ENCODE measurements at places on chromosomes 12 and 14.

DNA sequence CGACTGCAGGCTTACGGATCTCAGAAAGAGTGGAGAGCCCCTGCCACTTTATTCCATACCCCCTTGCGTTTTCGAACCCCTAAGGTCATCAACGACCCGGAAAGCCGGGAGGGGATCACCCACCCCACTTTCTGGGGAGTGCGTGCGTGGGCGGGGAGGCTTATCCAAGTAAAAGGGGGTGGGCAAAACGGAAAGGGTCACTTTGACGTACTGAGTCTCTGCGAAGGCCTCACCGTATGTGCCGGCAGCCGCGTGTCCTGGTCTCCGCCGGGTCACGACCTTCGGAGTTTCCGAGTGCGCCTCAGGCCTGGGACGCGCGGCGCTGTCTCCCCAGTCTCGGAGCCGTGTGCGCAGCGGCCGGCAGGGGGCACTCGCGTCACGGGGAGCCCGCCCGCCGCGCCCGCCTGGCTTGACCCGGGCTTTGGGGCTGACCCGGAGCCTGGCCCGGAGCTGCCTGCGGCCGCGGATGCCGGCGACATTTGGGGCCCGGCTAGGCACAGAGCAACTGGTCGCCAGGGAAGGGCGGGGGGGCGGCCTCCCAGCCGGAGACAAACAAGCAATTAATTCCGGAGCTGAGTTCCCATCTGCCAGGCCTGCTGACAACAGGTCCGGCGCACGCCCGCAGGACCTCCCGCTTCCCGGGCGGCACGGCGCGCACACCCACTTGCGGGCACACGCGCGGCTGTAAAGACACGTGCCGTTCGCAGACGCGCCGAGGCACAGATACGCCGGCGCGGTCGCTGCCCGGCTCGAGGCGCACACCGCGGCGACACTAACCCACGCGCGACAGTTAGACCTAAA lies 890 bp upstream of the KIF26A start:
- DNase-seq = peak; percentile 99

- DNase-seq = no peak
Measured at GRCh38 chr12:26196421-26196716, 996 bp downstream of the SSPN start.

GRCh38 chr14:59566725-59567124 lies 9.9 kb downstream of the CCDC175 start:
- DNase-seq = no peak

DNA sequence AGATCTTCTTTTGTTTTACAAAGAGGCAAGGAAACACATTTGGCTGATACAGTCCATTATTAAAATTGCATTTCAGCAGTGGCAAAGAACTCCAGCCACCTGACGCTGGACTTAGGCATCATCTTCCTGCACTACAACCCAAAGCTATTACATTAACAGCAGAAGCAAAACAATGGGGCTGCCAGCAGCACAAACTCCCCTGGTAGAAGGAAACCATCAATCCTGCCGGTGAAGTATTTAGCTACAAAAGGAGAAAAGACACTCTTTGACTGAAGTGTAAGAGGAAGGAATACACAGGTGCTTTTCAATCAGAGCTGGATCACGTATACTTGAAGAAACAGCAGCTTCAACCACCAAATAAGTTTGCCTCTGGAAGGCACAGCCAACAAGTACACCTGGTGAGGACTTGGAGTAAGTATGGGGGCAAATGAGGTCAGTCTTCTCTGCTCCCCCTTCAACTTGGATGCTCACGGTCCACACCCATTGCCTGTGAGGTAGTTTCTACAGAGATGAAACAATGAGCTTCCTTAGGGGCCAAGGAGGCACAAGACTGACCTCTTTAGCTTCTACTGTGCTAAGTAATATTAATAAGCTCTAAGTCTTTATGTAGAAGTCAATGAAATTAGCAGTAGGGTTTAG lies 125.9 kb upstream of the FOXN3 start:
- DNase-seq = no peak

- no peak for DNase-seq
Measured at GRCh38 chr12:3117591-3118015, 40.4 kb downstream of the TSPAN9 start.

- DNase-seq = no peak
Measured at GRCh38 chr12:27246774-27247173, 2.7 kb downstream of the STK38L start.

DNA sequence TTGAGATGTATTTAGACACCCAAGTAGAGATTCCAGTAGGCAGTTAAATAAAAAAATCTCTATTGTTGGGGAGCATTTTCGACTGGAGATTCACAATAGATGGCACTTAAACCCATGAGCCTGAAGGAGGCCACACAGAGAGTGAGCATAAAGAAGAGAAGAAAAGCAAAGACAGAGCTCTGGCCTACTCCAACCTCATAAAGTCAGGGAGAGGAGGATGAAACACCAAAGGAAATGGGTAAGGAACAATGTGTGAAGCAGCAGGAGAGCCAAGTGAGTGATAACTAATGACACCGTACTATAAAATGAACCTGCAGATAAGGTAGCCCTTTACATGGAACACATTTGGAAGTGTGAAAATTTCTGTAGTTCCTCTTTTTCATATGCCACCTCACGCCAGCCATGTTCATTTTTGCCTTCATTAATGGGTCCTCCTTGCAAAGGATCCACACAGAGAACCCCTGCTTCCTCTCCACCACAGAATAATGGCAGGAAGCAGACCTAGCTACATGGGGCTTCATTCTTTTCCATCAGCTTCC lies 150.0 kb upstream of the SYT10 start:
- DNase-seq = no peak

DNA sequence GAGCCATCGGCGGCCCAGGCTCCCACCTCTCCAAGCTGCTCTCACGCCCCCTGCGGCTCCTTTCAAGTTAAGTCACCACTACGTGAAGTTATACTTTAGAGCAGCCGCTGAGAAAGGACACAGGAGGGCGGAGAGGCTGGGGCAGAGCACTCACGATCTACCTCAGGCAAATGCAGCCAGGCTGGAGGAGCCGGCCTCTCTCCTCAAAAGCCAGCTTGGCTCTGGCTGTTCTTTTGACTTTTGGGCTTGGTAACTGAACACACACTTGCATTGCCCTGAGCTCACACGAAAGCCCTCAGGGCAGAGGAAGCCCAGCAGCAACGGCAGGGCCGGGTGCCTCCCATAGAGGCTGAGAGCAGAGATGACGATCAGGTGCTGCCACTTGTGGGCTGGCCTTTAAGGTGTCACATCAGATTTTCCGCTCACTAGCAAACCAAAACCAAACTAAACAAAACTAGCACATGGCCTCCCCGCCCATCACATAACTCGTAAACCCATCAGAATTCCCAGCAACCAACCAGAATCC lies 75.2 kb downstream of the PITPNM2 start:
- no peak for DNase-seq

Data from 8988T (cell line).